Activated CD4-positive, alpha-beta T cell treated with anti-CD3 and anti-CD28 coated beads, Interleukin-2, amount 10 ng/mL, durations not matched to agents 7 days and 5 days (primary cell): ENCODE measurements at places on chromosomes 7 and 10. TPM values are rescaled to one million over a fixed set of nuclear protein-coding genes. Genes with fewer than 3 reads are reported as not detected.
A peak's percentile ranks its signal among the peaks of the same experiment; 100 is the strongest.

VSTM2A gene
- total RNA-seq = not detected

SLC26A5 gene
- total RNA-seq = not detected

CYP2C18 gene
- total RNA-seq = not detected

CHPF2 gene
- 40.7 TPM for total RNA-seq

AEBP1 gene
- total RNA-seq = 4.1 TPM

AKR1C1 gene
- 1.1 TPM for total RNA-seq

LIPK gene
- not detected for total RNA-seq

PSMG3 gene
- total RNA-seq = 29.3 TPM

SORBS1 gene
- 0.74 TPM for total RNA-seq

DNA sequence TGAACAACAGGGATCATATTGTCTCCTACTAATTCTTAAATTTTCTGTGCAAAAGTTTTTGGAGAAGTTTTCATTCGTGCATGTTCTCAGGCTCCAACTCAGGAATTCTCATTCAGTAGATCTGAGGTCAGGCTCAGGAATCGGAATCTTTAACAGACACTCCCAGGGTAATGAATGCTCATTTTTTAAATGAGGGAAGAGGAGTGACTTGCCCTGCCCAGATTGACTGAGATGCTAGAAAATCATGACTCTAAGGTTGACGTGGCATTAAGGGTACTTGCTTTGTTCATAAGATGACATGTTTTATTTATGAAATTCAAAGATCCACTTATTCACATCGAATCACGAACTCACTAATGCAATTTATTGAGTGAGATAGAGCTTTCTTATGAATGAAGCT is 196.6 kb upstream of the NPVF start:
- H3K27me3 ChIP-seq = no peaks in the 10 kb centered on the region
- H3K27ac ChIP-seq = no peak overlapping the region
- H3K4me1 ChIP-seq = no peaks in the 10 kb centered on the region
- H3K36me3 ChIP-seq = no peaks in the 10 kb centered on the region
- DNase-seq = no peak

- no peaks in the 10 kb centered on the region for H3K4me1 ChIP-seq
- no peak overlapping the region for H3K4me3 ChIP-seq
- H3K27ac ChIP-seq = no peak overlapping the region
- no peaks in the 10 kb centered on the region for H3K36me3 ChIP-seq
These were observed 265.1 kb downstream of the LRMDA start for GRCh38 chr10:75696536-75696935.

DNA sequence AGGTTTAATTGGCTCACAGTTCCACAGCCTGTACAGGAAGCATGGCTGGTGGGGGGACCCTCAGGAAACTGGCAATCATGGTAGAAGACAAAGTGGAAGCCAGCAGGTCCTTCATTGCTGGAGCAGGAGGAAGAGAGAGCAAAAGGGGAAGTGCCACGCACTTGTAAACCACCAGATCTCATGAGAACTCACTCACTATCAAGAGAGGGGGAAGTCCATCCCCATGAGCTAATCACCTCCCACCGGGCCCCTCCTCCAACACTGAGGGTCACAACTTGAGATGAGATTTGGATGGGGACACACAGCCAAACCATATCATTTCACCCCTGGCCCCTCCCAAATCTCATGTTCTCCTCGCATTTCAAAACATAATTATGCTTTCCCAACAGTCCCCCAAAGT is 171.9 kb upstream of the CACNA2D1 start:
- H3K27ac ChIP-seq = no peak overlapping the region
- no peaks in the 10 kb centered on the region for H3K36me3 ChIP-seq
- no peak for DNase-seq
- H3K4me1 ChIP-seq = no peaks in the 10 kb centered on the region
- no peak overlapping the region for H3K4me3 ChIP-seq

- H3K27me3 ChIP-seq = no peaks in the 10 kb centered on the region
- no peaks in the 10 kb centered on the region for H3K36me3 ChIP-seq
- H3K4me3 ChIP-seq = no peak overlapping the region
- no peak for DNase-seq
- no peak overlapping the region for H3K27ac ChIP-seq
These were observed 52.0 kb downstream of the THNSL1 start for GRCh38 chr10:25068152-25069058.

- DNase-seq = no peak
- no peaks in the 10 kb centered on the region for H3K4me1 ChIP-seq
- no peak overlapping the region for H3K4me3 ChIP-seq
- H3K36me3 ChIP-seq = no peaks in the 10 kb centered on the region
These were observed 137.3 kb downstream of the TCF7L2 start for GRCh38 chr10:113087165-113088029.

- DNase-seq = no peak
- no peak overlapping the region for H3K4me3 ChIP-seq
- H3K4me1 ChIP-seq = no peaks in the 10 kb centered on the region
- no peak overlapping the region for H3K27ac ChIP-seq
These were observed 769.3 kb downstream of the KCNMA1 start for GRCh38 chr10:76868098-76868977.

DNA sequence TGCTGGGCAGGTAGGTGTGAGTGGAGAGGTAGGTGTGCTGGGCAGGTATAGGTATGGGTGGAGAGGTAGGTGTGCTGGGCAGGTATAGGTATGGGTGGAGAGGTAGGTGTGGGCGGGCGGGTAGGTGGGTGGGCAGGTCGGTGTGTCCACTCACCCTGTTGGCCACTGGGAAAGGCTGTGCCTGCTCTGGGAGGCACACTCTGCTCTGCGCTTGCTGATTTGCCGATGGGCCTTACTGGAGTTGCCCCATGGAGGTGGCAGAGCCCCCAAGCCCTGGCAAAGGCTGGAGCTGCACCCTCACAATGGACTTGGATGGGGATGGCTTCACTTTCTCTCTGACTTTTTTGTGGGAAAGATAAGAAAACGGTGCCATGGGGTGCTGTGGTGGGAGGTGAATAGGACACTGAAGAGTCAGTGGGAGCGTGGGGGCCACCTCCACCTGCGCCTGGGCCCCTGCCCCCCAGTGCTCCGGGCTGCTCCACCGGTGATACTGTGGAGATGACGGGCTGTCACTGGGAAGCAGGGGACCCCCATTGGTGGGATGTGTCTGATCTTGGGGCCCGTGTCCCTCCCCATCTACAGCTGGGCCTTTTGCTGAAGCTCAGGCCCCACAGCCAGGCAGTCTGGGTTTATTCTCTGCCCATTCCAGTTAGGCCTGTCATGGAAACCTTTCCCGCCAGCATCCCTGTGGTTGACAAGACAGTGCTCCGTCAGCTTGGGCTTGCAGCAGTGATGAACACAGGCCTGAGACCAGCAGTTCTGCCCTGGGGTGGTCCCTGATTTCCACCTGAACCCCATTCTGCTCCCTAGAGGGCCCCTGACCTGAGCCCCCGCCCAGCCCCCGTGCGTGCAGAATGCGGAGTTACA is 75.0 kb downstream of the NKX6-2 start:
- H3K4me1 ChIP-seq = no peaks in the 10 kb centered on the region
- no peak overlapping the region for H3K4me3 ChIP-seq
- DNase-seq = no peak
- H3K27ac ChIP-seq = no peak overlapping the region

DNA sequence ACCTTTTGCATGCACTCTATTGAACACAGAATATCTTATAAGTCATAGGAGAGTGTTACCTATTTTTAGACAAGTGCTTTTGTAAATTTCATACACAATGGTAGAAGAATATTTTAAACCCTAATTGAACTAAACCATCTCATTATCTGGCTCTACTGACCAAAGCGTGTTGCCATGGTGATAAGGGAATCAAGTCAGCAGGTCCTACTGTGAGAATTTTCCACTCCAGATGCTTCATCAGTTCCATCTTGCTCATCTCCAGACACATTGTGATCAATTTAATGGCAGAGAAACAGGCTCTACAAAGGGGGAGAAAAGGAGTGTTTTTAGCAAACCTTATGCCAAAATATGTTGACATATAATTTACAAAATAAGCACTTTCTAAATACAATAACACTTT is 621.9 kb upstream of the GHITM start:
- H3K27me3 ChIP-seq = no peaks in the 10 kb centered on the region
- H3K4me1 ChIP-seq = no peaks in the 10 kb centered on the region
- no peak overlapping the region for H3K4me3 ChIP-seq
- no peaks in the 10 kb centered on the region for H3K36me3 ChIP-seq
- no peak for DNase-seq

GRCh38 chr7:44265728-44266127 is 59.7 kb downstream of the CAMK2B start:
- peaks cover 1% of the 10 kb centered on the region for H3K4me1 ChIP-seq
- no peak overlapping the region for H3K4me3 ChIP-seq
- DNase-seq = no peak
- no peaks in the 10 kb centered on the region for H3K27me3 ChIP-seq
- no peak overlapping the region for H3K27ac ChIP-seq
- H3K36me3 ChIP-seq = no peaks in the 10 kb centered on the region

- H3K27ac ChIP-seq = no peak overlapping the region
- no peak overlapping the region for H3K4me3 ChIP-seq
- H3K27me3 ChIP-seq = no peaks in the 10 kb centered on the region
- no peaks in the 10 kb centered on the region for H3K4me1 ChIP-seq
- no peak for DNase-seq
These were observed 181.8 kb upstream of the MDFIC start for GRCh38 chr7:114740095-114740494.

DNA sequence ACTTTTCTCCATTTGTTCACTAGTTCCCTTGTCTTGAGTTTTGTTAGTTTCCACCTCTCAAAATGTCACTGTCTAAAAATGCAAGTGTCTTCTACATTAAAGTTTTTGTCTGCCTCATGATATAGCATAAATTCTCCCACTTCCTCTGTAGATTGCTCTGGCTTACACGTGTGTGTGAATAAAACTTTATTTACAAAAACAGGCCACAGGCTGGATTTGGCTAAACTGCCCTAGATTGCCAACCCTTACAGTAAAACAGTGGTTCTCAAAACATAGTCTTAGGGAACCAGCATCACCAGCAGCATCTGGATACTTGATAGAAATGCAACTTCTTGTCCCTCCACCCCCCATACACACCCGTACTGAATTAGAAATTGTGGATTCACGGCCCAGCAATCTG is 207.8 kb downstream of the VTI1A start:
- H3K27ac ChIP-seq = no peak overlapping the region
- no peak for DNase-seq
- no peaks in the 10 kb centered on the region for H3K4me1 ChIP-seq
- peaks cover 2% of the 10 kb centered on the region for H3K36me3 ChIP-seq

GRCh38 chr10:26438534-26439341 is 597 bp downstream of the APBB1IP start:
- peak overlapping the region; percentile 94 for H3K4me3 ChIP-seq
- peak; percentile 77 for DNase-seq
- H3K36me3 ChIP-seq = peaks cover 36% of the 10 kb centered on the region
- no peaks in the 10 kb centered on the region for H3K27me3 ChIP-seq

GRCh38 chr10:124972637-124973036 is 30.7 kb downstream of the ZRANB1 start:
- peaks cover 29% of the 10 kb centered on the region for H3K4me1 ChIP-seq
- no peak overlapping the region for H3K27ac ChIP-seq
- no peaks in the 10 kb centered on the region for H3K27me3 ChIP-seq
- peaks cover 30% of the 10 kb centered on the region for H3K36me3 ChIP-seq

GRCh38 chr10:62072901-62073300 is 171.4 kb downstream of the ARID5B start:
- no peaks in the 10 kb centered on the region for H3K27me3 ChIP-seq
- no peak for DNase-seq

DNA sequence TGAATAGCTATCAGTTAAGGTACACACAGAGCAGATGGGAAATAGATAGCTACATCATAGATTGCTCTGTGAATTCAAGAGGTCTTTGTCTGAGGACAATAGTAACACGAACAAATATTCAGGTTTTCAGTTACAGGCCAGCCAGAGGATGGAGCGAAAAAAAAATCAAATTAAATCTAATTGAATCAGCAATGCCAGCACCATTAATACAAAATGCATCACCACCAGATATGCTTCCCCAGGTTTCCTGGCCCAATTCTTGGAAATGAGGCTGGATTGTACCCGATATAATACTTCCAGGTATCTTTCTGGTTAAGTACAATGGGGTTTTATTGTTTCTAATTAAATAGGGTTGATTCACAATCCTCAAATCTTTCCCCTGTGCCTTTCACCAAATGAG is 975.8 kb upstream of the AUTS2 start:
- no peak overlapping the region for H3K4me3 ChIP-seq
- no peak overlapping the region for H3K27ac ChIP-seq
- H3K36me3 ChIP-seq = no peaks in the 10 kb centered on the region
- no peak for DNase-seq
- no peaks in the 10 kb centered on the region for H3K4me1 ChIP-seq

GRCh38 chr10:29734962-29735627 is 100.3 kb upstream of the SVIL start:
- H3K4me3 ChIP-seq = peak overlapping the region; percentile 84
- H3K27me3 ChIP-seq = peaks cover 23% of the 10 kb centered on the region
- peak overlapping the region; percentile 88 for H3K27ac ChIP-seq
- peaks cover 14% of the 10 kb centered on the region for H3K36me3 ChIP-seq
- DNase-seq = peak; percentile 65
- H3K4me1 ChIP-seq = peaks cover 33% of the 10 kb centered on the region

DNA sequence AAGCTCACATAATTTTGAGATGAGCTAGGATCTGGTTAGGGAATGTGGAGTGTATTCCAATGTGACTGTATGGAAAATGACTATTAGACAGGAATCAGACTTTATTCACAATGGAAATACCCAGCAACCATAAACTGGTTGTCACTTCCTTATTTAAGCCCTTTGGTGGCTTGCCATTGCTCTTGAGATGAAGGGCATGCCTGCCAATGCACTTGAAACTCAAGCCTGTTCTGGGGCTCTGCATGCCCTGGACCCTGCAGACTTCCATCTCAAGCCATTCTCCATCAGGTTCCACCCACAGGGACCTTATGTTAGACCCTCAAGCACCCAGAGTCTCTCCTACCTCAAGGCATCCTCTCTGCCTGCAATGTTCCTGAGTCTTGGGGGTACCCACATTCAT is 145.5 kb downstream of the MPP7 start:
- H3K36me3 ChIP-seq = peaks cover 2% of the 10 kb centered on the region
- no peaks in the 10 kb centered on the region for H3K27me3 ChIP-seq
- no peak for DNase-seq
- no peak overlapping the region for H3K4me3 ChIP-seq
- H3K27ac ChIP-seq = no peak overlapping the region
- no peaks in the 10 kb centered on the region for H3K4me1 ChIP-seq

- no peak overlapping the region for H3K4me3 ChIP-seq
- H3K27ac ChIP-seq = no peak overlapping the region
- H3K4me1 ChIP-seq = no peaks in the 10 kb centered on the region
- DNase-seq = no peak
- no peaks in the 10 kb centered on the region for H3K27me3 ChIP-seq
These were observed 643.6 kb downstream of the IPMK start for GRCh38 chr10:57624066-57624465.
